ENCODE measurements at places on chromosomes 12 and 14. TPM values are rescaled to one million over a fixed set of nuclear protein-coding genes. Genes with fewer than 3 reads are reported as not detected.

ESYT1 gene
- 251 TPM for total RNA-seq

PRPF40B gene
- 13.6 TPM for total RNA-seq

PLEKHH1 gene
- 0.32 TPM for total RNA-seq

YBX3 gene
- total RNA-seq = 167 TPM

SAMD4A gene
- total RNA-seq = 65.6 TPM

PRH2 gene
- not detected for total RNA-seq

MYF5 gene
- total RNA-seq = not detected

METTL17 gene
- 42.4 TPM for total RNA-seq

CLEC9A gene
- not detected for total RNA-seq

MMP17 gene
- total RNA-seq = 11.2 TPM

ALDH6A1 gene
- total RNA-seq = 31.3 TPM

LMNTD1 gene
- 0.16 TPM for total RNA-seq

HNF1A gene
- total RNA-seq = not detected

KERA gene
- not detected for total RNA-seq

LTB4R gene
- 2.6 TPM for total RNA-seq

KLRD1 gene
- total RNA-seq = not detected

DYRK4 gene
- total RNA-seq = 29.1 TPM

SLC10A1 gene
- total RNA-seq = not detected

TAS2R7 gene
- not detected for total RNA-seq

GPR132 gene
- total RNA-seq = 0.16 TPM

ATP2B1 gene
- total RNA-seq = 90.1 TPM

MEG3 gene
- 262 TPM for total RNA-seq

CLMN gene
- total RNA-seq = 2.1 TPM

RNASE7 gene
- not detected for total RNA-seq

FAIM2 gene
- total RNA-seq = 0.97 TPM

PTCSC3 gene
- total RNA-seq = not detected

JPH4 gene
- not detected for total RNA-seq

SERPINA6 gene
- total RNA-seq = not detected

ZDHHC22 gene
- not detected for total RNA-seq

ERP27 gene
- not detected for total RNA-seq

SPTB gene
- not detected for total RNA-seq

SLC25A47 gene
- 0.16 TPM for total RNA-seq

DLGAP5 gene
- 3.1 TPM for total RNA-seq

ANKRD9 gene
- 14.9 TPM for total RNA-seq

KCNJ8 gene
- total RNA-seq = 2.3 TPM

TRHDE gene
- 32.8 TPM for total RNA-seq

HPD gene
- total RNA-seq = not detected

SPX gene
- 0.32 TPM for total RNA-seq

CLECL1 gene
- not detected for total RNA-seq

B4GALNT3 gene
- 0.32 TPM for total RNA-seq

OR4K17 gene
- total RNA-seq = not detected

FAM234B gene
- total RNA-seq = 7.5 TPM

Measured in hair follicle dermal papilla cell (primary cell).